CD4-positive, alpha-beta T cell treated with Interleukin-4 for 4 hours (primary cell): ENCODE measurements at places on chromosomes 1 and 21.

- no peak for DNase-seq
These were observed 34.5 kb downstream of the MAN1A2 start for GRCh38 chr1:117401761-117402160.

GRCh38 chr1:55604749-55605148, 389.6 kb upstream of the USP24 start:
- no peak for DNase-seq

DNA sequence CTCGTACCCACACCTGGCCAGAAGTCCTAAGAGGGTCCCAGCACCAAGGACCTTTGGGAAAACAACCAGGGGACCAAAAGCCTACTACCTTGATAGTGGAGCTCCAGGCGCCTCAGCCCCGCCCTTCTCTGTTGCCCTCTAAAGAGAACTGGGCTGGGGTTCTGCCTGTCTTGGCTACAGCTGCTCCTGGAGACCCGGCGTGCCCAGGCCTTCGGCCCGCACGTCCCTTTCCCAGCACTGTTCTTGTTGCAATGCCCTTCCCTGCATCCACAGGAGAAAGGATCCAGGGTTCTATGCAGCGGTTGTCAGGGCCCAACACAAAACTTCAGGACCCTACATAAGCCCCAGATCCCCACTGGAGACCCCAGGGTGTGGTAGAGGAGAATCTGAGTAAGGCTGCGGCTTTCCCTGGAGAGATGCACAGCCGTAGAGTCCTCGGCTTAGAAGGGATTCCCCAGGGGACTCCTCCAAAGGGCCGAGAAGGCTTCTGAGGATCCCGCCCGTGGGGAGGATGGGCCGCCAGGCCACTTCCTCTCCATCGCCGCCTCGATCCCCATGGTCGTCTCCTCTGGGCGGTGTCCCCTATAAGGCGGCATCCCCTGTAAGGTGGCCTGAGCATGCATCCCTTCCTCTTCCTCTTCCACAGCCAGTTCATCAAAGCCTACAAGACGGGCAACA, 12.0 kb downstream of the SLC66A1 start:
- DNase-seq: no peak

DNA sequence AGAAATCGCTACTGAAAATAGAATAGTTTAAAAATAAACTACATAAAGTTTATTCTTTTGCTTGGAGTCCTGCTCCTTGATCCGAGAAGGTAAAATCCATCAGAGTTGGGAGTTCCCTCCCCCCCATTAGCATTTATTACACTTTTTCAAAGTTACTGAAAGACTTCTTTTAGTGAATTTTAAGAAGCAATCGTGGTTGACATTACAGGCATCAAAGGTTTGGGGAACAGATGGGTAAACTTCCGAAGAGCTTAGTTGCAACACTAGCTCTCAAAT, 31.0 kb upstream of the NFIA start:
- DNase-seq: no peak

DNA sequence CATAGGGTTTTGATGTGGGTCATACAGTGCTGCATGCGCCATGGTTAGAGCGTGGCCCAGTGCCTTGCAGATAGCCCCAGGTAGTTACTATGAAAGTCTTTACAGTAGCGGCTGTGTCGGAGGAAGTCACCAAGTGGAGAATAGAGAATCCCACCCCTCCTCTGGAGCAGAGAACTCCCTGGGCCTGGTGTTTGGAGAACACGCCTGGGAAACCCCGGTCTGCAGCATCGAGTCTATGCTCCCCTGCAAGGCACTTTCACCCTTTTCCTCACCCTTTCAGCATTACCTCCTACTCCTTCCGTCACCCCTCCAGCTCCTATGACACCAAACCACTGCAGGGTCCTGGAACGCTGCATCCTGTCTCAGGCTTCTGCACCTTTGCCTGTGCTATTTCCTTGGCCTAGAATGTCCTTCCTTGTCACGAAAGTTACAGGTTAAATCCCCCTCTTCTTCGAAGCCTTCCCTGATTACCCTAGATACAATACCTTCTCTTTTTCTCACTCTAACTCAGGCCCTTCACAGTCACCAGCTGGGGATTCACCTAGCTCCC, 2.7 kb upstream of the SLC1A7 start:
- DNase-seq: no peak

DNA sequence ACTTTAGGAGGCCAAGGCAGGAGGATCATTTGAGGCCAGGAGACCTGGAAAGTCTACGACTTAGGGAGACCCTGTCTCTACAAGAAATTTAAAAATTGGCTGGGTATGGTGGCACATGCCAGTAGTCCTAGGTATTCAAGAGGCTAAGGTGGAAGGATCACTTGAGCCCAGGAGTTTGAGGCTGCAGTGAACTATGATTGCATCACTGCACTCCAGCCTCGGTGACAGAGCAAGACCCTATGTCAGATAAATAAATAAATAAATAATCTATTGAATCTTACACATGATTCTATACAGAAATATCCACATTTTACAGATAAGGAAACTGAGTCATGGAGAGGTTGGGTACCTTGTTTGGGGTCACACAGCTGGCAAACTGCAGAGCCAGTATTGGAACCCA, 89.1 kb downstream of the MAN1C1 start:
- no peak for DNase-seq

- DNase-seq: no peak
These were observed 5.8 kb downstream of the CDC42BPA start for GRCh38 chr1:227312361-227313025.

- no peak for DNase-seq
These were observed 1.3 kb downstream of the SIPA1L2 start for GRCh38 chr1:232628335-232629249.

DNA sequence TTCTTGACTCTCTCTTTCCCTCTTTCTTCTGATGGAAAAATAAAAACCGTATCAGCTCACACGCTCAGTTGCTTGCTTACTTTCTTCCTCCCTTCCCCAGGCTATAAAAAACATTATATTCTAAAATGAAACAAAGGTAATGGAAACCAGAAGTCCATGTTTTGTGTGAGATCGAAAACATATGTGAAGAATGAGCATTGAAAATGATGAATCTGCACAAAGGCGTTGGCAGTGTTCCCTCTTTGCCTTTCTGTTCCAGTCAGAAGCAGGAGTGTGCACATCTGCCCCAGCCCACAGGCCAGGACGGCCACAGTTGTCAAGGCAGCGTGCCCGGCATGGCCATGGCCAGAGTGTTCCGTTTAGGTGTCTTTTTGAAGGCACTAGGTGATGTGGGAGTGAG, 185.3 kb upstream of the USP24 start:
- no peak for DNase-seq

GRCh38 chr1:66576645-66577044, 42.7 kb downstream of the SGIP1 start:
- DNase-seq: no peak

GRCh38 chr1:99622702-99623347, 23.1 kb upstream of the PALMD start:
- no peak for DNase-seq

DNA sequence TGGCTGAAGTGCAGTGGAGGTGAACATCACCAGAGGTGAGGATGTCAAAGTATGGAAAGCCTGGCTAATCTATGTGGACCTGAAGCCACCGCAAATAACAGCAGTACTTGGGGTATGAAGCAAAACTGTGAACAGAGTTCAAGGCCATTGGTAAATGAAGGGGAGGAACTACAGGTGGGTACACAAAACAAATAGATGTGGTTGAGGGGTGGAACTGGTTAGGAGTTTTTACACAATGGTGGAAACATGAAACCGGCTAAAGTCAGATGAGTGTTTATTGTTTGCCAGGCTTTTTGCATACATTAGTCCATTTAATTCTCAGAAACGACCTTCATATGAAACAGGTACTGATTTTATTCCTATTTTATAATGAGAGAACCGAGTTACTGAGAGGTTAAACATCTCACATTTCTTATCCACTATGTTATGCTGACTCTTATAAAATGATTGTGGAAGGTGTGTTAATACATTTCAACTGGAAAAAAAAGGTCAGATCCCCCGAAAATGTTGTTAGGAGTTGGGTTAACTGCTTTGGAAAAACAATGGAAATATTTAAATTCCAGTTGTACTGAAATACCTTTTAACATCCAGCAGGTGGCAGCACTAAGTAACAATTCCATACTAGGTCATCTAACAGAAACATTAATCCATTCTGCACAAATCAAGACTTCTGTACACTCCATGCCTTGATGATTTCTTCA, 44.3 kb upstream of the GTF2B start:
- peak; percentile 47 for DNase-seq

- DNase-seq: no peak
These were observed 231.3 kb downstream of the SETD4 start for GRCh38 chr21:35829067-35829466.

GRCh38 chr1:228393268-228393701, 13.3 kb downstream of the TRIM11 start:
- no peak for DNase-seq

DNA sequence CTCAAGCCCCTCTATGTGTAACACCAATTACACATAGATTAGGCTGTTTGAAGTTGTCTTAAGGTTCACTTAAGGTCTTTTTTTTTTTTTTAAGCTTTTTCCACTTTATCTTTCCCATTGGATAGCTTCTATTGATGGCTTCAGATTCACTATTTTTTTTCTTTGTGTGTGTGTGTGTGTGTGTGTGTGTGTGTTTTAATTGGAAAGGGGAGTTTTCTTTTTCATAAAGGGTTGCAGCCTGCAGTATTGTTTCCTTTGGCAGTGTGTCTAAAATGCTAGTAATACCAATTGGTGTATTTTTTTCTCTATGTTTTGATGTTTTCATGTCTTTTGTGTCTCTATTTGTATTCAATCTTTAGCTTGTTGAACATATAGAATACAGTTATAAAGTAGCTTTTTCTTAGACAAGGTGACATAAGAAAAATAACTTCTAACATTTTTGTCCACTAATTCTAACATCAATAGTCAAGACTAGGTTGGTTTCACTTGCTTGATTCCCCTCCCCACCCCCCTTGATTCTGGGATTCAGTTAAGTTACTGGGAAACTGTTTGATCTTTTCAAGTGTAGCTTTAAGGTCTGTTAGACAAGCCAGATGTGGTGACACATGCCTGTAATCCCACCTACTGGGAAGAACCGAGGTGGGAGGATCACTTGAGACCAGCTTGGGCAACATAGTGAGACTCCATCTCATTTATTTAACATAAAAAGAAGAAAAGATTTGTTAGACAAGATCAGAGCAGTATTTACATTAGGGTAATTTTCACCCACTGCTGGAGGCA, 21.4 kb downstream of the PRRC2C start:
- DNase-seq: no peak
